ENCODE measurements at places on chromosomes 2 and 18.

GRCh38 chr2:211068108-211068780 is 511.8 kb downstream of the CPS1 start:
- DNase-seq, result no peak

GRCh38 chr2:20994130-20994529 is 49.7 kb downstream of the APOB start:
- DNase-seq, result no peak

- DNase-seq, result no peak
These were observed 117.6 kb downstream of the INHBB start for GRCh38 chr2:120463527-120463926.

- no peak for DNase-seq
These were observed 283.2 kb upstream of the MGAT5 start for GRCh38 chr2:133970641-133971040.

GRCh38 chr18:36308711-36309435 is 11.4 kb downstream of the FHOD3 start:
- DNase-seq, result no peak

All from stimulated activated CD8-positive, alpha-beta memory T cell treated with anti-CD3 and anti-CD28 coated beads, Interleukin-2, amount 100 ng/mL, for 1 hour (primary cell).